ENCODE measurements at places on chromosomes 16 and 17.

GRCh38 chr16:54009464-54010176, 277.0 kb downstream of the IRX3 start:
- no peak for DNase-seq

GRCh38 chr16:84606081-84606875, 11.6 kb downstream of the COTL1 start:
- DNase-seq, result no peak

GRCh38 chr17:81128774-81129173, 36.5 kb upstream of the PVALEF start:
- DNase-seq, result no peak

DNA sequence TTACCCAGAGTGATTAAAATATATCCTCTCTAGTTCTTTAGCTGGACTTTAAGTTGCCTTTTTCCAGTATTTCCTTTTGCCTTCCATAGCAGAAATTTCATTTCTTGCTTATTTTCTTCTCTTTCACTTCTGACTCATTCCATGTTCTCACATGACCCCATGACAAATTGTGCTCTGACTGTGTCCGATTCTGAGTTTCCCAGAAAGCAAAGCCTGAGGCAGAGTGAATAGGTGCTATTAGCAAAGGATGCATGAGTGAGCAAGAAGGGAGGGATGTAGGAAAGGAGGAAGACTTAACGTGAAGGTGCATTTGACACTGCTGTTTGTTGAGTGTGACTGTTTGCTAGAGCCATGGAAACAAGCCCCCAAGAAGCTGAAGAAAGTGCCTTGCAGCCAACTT, 82.6 kb upstream of the CNTNAP4 start:
- DNase-seq, result peak; percentile 28

DNA sequence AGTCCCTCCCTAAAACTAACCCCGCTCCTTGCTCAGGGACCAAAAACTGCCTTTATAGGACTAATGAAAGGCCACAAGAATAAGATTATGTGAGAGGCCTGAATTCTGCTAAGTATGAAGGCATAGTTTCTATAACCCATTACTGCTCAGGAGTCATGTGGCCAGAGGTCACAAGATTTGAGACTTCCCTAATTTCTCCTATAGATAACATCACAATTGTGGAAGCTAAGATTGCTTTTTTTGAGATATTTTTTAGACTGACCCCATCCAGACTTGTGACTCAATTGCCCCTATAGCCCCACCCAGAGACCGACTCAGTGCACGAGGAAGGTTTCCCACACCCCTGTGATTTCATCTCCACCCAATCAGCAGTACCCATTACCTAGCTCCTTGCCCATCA, 504.1 kb upstream of the GOT2 start:
- no peak for DNase-seq

- no peak for DNase-seq
Observed at GRCh38 chr16:724188-725040, 1.8 kb downstream of the CCDC78 start.

- no peak for DNase-seq
Observed at GRCh38 chr17:38600416-38600815, 5.3 kb downstream of the SRCIN1 start.

- no peak for DNase-seq
Observed at GRCh38 chr16:12319428-12320035, 343.0 kb downstream of the SNX29 start.
